CD4-positive, alpha-beta T cell (primary cell): ENCODE measurements at places on chromosomes 4 and X.

GRCh38 chrX:150163221-150163930 lies 199.7 kb upstream of the MAMLD1 start:
- no peak for DNase-seq

GRCh38 chrX:13899607-13900006 lies 82.7 kb upstream of the GPM6B start:
- DNase-seq = no peak

DNA sequence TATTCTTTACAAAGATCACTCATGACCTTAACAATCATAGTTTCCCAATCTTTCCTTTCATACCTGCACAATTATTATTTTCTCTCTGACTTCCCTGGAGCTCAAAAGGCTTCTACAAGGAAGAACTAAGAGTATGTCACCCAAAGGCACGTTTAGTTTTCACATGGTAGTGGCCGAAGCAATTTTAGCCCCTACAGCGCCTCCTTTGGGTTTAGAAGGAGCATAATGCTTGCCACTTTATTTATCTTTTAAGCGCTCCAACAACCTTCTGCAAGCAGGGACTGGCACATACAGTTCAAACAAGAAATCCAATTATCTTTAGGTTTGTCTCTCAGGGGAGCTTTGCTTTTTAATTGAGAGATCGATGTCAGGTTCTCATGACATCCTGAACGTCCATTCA lies 42.0 kb upstream of the IGSF1 start:
- DNase-seq = no peak

- no peak for DNase-seq
Observed at GRCh38 chr4:151804821-151805220, 44.0 kb upstream of the GATB start.

- peak; percentile 61 for DNase-seq
Observed at GRCh38 chrX:81120936-81121371, 80.8 kb downstream of the HMGN5 start.

- DNase-seq = peak; percentile 65
Observed at GRCh38 chrX:53441531-53442321, 7.6 kb upstream of the HSD17B10 start.

DNA sequence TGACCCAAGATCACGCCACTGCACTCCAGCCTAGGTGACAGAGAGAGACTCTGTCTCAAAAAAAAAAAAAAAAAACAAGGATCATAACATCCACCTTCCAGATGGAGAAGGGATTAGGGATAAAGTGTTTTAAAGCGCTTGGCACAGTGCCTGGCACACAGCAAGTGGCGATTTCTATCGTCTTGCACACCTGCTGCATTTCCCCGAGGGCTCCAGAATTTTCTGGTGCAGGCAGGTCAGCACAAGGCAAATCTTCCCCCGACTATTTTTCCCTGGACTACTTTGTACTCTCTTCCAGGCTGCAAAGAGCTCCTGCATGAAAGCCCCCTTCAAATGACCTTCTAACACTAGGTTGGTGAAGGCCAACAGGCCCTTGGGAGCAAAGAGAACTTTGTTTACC lies 57.3 kb downstream of the APBB2 start:
- DNase-seq = no peak

DNA sequence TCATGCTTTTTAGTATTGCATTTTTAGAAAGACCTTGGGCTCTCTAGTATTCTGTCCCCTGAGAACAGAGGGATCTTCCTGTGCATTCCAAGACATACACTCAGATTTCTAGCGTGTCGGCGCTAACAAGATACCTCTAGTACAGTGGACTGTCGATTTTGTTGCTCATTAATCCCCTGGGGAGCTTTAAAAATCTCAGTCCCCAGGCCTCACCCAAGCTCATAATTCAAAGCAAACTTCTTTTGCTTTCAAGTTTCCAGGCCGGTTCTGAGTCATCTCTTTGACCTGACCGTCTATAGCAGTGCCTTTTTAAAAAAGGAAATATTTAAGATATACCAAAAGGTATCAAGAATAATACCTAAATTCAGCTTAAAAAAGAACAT lies 137.0 kb downstream of the AMMECR1 start:
- no peak for DNase-seq

- DNase-seq = no peak
Observed at GRCh38 chrX:13511241-13511943, 58.0 kb upstream of the EGFL6 start.

DNA sequence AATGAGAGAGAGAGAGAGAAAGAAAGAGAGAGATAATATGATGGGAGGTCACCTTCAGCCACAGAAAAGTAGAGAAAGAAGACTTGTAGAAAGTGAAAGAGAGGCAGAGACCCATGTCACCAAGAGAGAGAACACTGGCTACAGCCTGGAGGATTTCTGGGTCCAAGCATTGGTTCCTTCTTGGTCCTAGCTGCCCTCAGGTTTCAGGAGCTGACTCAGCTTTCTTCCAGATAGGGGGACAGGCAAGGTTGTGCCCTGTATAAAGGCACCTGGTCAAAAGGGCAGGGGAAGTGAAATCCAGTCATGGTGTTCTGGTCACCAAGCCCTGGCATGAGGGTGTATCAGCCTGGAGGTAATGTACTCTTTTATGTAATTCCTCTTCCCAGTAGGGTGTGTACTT lies 47.5 kb upstream of the XK start:
- no peak for DNase-seq

- no peak for DNase-seq
Observed at GRCh38 chrX:105837232-105837631, 14.9 kb downstream of the NRK start.

- DNase-seq = no peak
Observed at GRCh38 chr4:110914791-110915190, 291.9 kb upstream of the PITX2 start.

- no peak for DNase-seq
Observed at GRCh38 chr4:76882630-76883029, 15.3 kb downstream of the SOWAHB start.

GRCh38 chr4:112513971-112514646 lies 1.9 kb downstream of the NEUROG2 start:
- no peak for DNase-seq

DNA sequence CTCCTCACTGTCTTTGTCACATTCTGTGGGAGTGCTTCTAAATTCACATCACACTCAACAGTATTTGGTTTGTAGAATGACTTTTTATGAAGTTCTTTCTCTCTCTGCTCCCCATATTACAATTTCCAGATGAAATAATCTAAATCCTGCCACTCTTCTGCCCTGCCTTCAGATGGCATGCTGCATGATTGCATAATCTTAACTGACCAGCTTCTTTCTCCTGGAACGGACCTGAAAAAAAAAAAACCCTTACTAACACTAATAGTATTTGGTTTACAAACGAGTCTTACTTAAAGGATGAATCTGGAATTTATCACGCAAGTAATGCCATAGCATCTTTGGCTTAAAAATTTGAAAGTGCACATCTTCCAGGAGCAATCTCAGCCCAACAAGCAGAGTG lies 272.3 kb downstream of the NAF1 start:
- no peak for DNase-seq

GRCh38 chr4:77600521-77601451 lies 4.8 kb upstream of the CXCL13 start:
- no peak for DNase-seq

GRCh38 chrX:19758539-19758938 lies 128.9 kb downstream of the SH3KBP1 start:
- DNase-seq = no peak

- no peak for DNase-seq
Observed at GRCh38 chrX:105168577-105168976, 51.9 kb downstream of the TEX13A start.

DNA sequence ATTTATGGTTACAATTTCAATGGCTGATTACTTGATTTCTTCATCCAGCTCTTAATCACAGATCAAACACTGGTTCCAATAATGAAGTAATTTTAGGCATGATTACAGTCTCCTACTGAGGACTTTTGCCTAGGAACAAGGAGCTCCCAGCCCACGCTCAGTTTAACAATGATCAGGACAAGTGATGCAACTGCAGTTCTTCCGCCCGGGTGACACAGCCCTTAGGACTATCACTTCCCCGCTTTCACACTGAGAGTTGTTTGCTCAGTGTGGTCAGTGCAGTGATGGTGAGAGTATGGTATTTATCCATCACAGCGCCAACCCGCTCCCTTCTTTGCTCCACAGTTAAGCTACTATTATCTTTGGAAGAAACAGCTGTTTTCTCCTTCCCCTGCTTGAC lies 203.2 kb upstream of the MBNL3 start:
- no peak for DNase-seq

- no peak for DNase-seq
Observed at GRCh38 chrX:123749643-123750042, 16.8 kb upstream of the THOC2 start.

GRCh38 chr4:47499700-47500099 lies 14.6 kb downstream of the ATP10D start:
- DNase-seq = no peak

GRCh38 chr4:95181996-95182306 lies 366.8 kb downstream of the UNC5C start:
- no peak for DNase-seq

DNA sequence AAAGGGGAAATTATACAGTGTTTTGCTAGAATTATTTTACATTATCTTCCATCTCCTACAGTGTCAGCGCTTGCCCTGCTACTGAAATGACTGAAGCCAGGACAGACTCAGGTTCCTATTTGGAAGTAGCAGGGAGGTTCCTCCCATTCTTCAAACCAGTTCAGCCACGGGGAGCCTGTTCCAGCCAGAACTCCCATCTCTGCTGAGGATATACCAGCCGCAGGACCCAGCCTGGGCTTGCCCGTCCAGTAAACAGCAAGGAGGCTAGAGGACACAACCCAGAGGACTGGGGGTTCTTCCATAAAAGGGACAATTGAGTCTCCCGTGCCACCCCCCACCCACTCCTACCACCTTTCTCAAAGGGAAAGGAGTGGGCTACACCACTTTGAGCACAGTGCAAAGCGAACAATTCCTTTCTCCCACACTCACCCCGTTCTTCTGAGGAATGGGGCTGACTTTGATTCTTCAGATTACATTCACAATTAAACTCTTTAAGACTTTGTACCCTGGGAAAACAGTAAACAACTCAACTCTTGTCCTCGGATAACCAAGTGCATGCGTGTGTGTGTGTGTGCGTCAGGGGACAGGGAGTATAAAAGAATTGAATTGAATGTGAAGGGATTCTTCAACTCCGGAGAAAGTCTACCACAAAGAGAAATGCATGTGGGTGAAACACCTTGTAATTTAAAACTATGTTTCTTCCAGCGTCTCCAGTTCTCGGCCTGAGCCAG lies 31.0 kb upstream of the PPARGC1A start:
- DNase-seq = no peak

- no peak for DNase-seq
Observed at GRCh38 chr4:106583567-106583966, 215.0 kb upstream of the GIMD1 start.

- no peak for DNase-seq
Observed at GRCh38 chr4:152663203-152664066, 16.4 kb downstream of the TMEM154 start.

- DNase-seq = no peak
Observed at GRCh38 chr4:128355305-128355704, 67.7 kb upstream of the PGRMC2 start.

- DNase-seq = no peak
Observed at GRCh38 chr4:183106839-183107238, 7.8 kb downstream of the WWC2 start.

DNA sequence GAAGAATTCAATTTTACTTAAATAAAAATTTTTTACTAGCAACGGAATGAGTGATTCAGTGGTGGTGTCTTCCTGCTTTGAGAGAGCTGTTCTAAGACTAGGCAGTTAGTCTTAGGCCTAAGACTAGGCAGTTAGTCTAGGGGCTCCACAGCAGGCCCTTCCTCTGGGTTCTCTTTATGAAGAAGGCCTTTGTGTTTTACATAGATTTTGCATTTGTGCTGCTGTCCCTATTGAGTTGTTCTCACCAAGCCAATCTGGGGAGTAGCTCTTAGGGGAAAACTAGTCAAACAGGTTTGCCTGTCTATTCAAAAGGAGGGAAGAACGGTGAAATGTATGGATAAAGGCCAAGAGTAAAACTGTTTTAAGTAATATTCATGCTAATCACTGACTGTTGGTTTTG lies 7.6 kb downstream of the UGT8 start:
- DNase-seq = no peak

DNA sequence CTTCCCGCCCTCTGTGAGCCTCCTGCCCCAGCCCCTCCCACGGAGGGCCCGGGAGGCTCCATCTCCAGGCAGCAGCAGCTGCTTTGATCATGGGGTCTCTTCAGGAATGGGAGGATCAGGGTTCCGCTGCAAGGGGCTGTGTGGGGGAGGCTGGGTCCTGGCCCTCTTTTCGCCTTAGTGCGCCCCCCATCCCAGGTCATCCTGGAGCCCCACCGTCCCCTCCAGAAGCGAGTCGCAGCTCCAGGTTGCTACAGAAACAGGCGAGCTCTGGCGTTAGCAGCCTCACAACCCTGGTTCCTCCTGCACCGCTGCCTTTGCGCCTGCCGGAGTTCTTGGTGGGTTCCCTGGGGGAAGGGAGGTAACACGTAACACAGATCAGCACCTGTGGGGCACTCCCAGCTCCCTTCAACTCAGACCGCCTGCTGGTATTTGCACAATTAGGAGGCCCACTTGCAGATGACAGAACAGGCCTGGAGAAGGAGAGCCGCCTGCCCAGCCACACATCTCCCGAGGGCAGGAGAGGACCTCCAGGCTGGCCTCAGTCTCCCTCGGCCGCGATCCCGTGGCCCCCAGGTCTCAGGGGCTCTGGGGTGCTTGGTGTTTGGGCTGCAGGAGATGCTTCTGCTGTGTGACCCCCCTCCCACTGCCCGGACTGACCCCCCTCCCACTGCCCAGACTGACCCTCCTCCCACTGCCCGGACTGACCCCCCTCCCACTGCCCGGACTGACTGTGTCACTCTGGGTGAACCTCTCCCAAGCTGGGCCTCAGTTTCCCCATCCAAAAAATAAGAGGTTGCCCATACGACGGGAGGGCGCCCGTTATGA lies 64.2 kb upstream of the ADRA2C start:
- no peak for DNase-seq
